ENCODE measurements at places on chromosomes 3 and 15.

- DNase-seq: no peak
Measured at GRCh38 chr15:57017024-57017423, 98.6 kb downstream of the TCF12 start.

- DNase-seq: no peak
Measured at GRCh38 chr3:143595456-143596077, 252.7 kb downstream of the SLC9A9 start.

DNA sequence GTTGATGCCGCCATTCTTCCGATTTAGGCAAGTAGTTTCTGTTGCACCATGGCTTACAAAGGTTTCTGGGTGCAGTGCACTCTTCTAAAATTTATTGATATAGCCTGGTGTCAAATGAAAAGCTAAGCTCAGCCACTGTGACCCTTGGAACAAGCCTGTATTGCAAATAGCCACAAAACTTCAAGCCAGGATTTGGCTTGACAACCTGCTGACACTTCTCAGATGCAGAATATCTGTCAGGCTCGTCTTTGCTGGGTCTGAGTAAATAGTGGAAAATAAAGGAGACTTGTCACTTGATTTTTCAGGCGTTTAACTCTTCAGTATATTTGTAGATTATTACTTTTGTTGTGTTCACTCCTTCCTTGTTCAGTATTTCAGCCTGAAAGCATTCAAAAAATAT, 871.8 kb downstream of the OTOL1 start:
- no peak for DNase-seq

DNA sequence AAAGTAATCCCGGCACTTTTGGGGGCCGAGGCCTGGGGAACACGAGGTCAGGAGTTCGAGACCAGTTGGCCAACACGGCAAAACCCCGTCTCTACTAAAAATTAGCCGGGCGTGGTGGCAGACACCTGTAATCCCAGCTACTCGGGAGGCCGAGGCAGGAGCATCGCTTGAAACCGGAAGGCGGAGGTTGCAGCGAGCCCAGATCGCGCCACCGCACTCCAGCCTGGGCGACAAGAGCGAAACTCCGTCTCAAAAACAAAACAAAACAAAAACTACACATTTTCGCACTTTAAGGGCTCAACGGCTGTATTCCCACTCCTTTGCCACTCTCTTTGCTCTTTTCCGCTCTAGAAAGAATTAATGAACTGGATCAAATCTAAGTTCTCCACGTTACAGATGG, 763 bp upstream of the TRNT1 start:
- no peak for DNase-seq

DNA sequence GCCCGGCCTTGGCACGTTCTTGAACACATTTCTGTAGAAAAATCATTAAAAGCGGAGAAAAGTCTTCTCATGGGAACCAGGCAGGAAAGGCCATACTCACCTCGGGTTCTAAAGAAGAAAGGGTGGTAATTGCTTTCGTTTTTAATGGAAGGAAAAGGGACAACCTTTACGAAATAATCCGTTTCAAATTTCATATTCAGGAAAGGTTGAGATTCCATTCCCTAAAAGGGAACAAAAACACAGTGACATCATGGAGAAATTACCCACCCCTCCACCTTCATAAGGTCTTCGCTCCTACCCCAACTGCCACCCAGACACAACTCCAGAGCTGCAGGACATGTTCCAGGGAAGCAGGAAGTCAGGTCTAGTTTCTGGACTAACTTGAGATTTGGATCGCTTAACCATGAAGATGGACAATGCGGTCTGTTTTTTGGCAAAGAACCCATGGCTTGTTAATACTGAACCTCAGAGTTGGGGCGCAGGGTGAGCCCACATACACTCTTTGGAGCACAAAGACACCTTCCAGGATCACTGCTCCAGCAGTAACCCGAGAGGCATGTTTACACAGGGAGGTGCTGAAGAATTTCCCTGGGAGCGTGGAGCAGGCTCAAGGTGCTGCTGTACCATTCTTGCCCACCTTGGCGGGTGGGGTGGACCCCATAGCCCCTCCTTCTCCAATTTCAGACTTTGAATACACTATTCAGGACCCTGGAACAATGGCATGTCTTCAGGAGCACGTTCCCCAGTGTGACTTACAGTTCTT, 49.2 kb downstream of the SPATA12 start:
- no peak for DNase-seq
